ENCODE measurements at places on chromosomes 7 and 10.

DNA sequence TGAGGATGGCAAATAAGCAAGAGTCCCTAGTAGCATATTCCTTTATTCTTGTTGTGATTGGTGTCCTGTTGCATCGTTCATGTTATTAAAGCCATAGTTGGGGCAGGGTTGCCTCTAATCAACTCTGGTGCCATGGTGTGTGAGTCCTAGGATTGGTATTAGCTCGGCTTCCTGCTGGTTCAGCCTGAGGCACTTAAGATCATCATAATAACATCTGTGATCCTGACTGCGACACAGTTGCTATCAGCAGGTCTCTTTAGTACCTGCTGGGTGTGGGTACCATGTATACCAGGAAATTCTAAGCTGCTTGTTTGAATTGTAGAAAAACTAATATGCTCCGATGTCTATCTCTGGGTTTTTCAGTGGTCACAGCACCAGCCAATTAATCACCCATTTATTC, 1.6 kb downstream of the WEE2 start:
- no peak for DNase-seq

GRCh38 chr10:34814223-34814912, 728 bp downstream of the PARD3 start:
- no peak for DNase-seq

GRCh38 chr10:75375838-75376237, 25.7 kb downstream of the ZNF503 start:
- no peak for DNase-seq

GRCh38 chr7:116212869-116213268, 2.5 kb downstream of the TES start:
- DNase-seq, result no peak

- DNase-seq, result no peak
Measured at GRCh38 chr7:143229054-143229790, 7.4 kb downstream of the TAS2R40 start.

DNA sequence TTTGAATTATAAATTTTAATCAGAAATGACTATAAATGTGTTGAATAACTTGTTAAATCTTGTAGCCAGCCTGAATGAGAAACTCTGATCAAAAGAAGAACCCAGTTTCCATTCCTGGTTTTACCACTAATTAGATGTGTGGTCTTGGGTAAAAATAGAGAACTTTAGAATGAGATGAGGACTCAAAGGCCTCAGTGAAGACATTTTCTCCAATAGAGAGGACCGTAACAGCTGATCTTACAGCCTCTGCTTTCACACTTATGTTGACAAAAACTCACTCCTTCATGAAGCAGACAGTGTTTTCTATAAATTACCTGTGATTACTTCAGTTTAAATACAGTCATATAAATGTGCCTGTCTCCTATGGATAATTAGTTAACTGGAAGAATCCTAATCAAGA, 200.1 kb upstream of the MEOX2 start:
- DNase-seq, result no peak

- no peak for DNase-seq
Measured at GRCh38 chr10:43222210-43222720, 44.6 kb downstream of the RASGEF1A start.

DNA sequence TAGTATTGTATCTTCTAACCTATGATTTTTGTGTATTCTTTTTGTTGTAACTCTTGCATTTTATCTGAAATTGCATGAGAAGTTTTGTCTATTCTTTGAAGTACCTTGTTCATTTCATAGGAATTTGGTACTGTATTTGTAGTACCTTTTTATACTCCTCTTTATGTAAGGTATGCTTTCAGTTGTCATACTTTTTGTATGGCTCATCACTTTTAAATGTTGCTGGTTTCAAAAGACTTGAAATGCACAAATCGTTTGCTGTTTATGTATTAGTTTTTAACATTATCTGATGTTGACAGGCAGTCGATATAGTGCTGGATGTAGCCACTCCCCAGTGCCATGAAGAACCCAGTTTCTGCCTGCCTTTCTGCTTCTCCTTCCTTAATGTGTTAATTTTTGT, 158.1 kb downstream of the SDK1 start:
- no peak for DNase-seq
